ENCODE measurements at places on chromosomes 16 and 17.

DNA sequence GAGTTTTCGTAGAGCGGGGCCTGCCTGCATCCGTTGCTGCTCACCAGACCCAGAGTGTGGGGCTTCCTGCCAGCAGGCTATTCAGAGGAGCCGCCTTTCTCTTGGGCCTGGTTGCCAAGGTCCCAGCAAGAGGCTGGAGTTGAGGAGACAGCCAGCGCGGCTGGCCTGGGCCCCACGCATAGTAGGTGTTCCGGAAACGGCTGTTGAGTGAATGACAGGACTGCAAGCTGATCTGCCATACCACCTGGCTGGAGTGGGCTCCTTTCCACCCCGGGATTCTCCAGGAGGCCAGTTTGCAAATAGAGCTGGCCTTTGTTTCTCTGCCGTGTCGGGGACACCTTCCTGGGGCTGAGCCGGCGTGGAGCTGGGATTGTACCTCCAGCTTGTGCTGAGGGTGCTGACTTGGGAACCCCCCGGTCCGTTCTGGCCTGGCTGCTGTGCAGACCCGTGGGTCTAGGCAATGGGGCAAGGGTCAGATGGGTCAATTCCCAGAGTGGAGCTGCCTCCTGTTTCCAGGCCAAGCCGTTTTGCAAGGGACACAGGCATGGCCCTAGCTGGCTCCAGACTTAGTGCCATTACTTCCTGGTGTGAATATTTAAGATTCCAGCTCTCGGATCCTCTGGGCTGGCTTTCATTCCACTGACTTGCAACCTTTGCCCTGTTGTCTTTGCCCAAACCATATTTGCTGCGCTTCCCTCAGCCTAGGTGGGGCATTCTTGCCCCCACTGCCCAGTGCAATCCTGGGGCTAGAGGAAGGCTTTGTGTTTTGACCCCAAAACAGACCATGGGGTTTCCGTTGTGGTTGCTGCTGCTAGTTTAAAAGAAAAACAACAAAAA lies 68.8 kb downstream of the CMIP start:
- no peak for DNase-seq

DNA sequence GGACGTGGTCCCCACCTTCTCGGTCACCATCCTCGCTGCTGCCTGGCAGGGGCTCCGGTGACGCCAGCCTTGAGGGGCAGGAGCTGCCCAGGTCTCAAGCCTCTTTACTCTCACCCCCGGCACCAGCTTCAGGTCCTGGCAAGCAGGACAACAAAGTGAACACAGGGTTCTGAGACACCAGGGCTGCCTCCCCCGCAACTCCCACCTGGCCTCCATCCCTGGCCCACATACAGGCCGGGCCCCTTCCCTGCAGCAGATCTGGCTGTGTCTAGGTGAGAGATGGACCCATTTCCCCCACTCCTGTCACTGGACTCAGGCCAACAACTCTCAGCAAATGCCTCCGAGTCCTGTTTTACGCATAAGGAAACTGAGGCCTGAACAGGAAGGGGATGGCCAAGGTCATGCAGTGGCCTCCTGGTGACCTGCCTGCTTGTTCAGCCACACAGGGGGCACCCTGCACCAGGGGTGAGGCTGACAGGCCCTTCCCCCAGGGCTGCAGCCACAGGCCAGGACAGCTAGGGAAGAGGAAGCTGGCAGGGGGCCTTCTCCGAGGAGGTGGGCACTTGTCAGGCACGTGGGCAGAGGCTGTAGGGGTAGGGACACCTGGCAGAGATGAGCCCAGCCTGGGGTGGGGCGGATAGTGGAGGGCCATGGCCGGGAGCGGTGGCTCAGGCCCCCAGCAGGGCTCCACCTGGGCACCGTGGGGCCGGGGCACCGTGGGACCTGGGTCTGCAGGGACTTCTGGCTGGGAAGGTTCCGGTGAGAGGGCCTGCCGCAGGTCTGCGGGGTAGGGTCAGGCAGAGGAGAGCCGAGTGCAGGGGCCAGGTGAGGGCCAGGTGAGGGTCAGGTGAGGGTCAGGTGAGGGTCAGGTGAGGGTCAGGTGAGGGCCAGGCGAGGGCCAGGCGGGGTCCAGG lies 46.7 kb upstream of the PVALEF start:
- DNase-seq: no peak

GRCh38 chr17:7017827-7018200 lies 5.0 kb upstream of the BCL6B start:
- no peak for DNase-seq

DNA sequence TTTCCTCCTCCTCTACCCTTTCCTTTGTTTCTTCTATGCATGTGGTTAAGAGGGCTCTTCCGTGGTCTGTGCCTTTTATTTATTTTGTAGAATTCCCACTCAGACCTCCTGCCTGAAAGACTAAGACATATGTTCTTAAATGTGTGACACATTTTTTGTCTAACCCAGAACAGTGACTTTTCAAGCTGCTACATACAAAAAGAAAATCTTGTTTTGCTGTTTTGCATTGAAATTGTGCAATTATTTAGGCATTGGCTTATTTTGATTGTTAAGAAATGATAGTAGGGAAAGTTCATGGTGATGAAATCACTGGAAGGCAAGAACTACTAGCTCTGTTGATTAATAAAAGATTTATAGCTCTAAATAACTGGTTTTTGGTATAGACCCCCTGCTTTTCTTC lies 76.8 kb downstream of the TUBD1 start:
- no peak for DNase-seq

GRCh38 chr16:89983536-89983935 lies 35.0 kb downstream of the DEF8 start:
- DNase-seq: no peak

GRCh38 chr17:77959126-77959925 lies 823 bp downstream of the TNRC6C start:
- DNase-seq: peak; percentile 29

- no peak for DNase-seq
Observed at GRCh38 chr17:6571452-6571781, 15.1 kb upstream of the PITPNM3 start.

- no peak for DNase-seq
Observed at GRCh38 chr16:57098188-57098841, 5.9 kb downstream of the CPNE2 start.

GRCh38 chr16:27642756-27643155 lies 92.8 kb downstream of the KATNIP start:
- DNase-seq: no peak

- no peak for DNase-seq
Observed at GRCh38 chr16:81500833-81501521, 56.4 kb downstream of the CMIP start.

DNA sequence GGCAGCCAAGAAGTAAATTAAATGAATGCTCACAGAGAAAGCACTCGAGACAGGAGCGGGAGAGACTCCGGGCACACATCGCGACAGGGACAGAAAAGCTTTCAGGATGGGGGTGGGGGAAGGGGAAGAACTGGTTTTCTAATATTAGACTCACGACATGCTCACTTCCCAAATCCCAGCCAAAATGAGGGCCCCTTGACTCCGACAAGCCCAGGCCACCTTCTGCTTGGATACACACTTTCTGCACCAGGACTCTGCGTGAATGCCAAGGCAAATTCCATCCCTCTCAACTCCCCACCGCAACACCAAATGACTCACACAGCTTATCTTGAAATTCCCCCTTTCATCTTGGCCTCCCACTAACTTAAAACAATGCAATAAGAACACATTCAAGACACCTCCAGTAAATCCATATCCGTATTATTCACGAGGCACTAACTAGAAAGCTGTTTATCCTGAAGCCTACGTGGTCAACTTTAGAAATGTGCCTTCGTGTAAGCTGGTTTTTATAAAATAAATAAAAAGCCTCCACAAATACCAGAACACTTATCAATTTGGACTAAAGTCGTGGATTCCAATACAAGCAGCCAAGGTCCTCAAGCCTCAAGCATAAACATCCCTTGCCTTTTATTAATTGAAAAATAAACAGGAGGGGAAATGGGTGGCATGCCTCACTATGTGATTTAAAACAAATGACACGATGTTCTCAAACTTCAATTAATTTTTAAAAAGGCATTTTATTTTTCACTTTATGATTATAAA lies 46.1 kb downstream of the NXN start:
- no peak for DNase-seq

GRCh38 chr17:4766201-4766600 lies 5.5 kb upstream of the TM4SF5 start:
- DNase-seq: no peak

DNA sequence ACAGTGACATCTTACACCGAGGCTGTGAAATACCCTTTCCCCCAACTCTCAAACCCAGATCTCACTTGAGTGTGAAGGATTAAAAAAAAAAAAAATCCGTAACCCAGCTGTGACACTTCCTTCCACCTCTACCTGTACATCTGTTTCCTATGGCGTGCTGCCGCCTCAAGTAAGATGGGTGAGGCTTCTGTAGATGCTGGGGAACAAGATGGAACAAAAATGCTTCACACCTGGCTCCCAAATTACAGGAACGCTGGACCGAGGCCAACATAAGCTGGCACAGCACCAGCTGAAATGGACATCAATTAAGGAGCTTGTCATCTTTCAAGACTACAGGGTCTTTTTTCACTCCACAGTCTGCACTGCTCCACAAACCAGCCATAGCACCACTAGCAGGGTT lies 95.9 kb downstream of the HIC1 start:
- no peak for DNase-seq

- DNase-seq: no peak
Observed at GRCh38 chr16:66551788-66552285, 539 bp upstream of the CKLF start.

DNA sequence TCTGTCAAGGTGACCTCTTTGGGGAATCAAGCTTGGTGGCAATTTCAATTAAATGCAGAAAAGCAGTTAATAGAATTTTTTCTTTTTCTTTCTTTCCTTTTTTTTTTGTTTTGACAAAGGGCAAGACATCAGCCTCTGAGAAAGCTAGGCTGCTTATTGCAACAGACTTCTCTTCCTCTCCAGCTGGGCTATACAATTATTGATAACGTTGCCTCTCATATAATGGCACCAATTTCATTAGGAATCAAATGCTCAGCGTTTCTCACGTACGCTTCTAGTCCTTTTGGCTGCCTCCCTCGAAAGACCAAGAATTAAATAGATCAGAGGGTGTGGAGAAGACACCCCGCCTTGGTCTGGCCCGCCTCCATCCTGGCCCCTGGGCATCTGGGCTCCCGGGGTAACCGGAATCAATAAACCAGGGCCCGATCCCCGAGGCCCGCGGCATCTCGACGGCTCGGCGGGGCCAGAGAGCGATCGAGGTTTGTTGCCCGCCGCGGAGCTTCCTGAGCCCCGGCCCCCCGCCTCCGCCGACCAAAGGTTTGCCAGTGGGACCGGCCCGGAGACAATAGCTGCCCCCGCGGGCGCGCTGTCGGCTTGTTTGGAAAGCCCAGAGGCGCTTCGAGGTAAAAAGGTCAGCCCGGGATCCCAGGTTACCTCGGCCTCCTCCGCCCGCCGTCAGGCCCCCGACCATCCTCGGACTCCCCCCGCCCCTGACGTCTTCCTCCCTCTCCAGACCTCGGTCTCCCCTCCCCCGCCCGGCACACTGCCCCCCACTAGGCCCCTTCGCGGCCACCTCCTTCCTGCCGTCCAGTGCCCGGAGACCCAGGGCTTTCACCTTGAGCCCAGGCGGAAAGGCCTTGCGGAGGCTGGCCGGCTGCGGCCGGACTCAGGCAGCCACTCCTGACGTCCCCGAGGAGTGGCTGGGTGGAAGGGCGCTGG lies 3.9 kb downstream of the HOXB1 start:
- DNase-seq: no peak

DNA sequence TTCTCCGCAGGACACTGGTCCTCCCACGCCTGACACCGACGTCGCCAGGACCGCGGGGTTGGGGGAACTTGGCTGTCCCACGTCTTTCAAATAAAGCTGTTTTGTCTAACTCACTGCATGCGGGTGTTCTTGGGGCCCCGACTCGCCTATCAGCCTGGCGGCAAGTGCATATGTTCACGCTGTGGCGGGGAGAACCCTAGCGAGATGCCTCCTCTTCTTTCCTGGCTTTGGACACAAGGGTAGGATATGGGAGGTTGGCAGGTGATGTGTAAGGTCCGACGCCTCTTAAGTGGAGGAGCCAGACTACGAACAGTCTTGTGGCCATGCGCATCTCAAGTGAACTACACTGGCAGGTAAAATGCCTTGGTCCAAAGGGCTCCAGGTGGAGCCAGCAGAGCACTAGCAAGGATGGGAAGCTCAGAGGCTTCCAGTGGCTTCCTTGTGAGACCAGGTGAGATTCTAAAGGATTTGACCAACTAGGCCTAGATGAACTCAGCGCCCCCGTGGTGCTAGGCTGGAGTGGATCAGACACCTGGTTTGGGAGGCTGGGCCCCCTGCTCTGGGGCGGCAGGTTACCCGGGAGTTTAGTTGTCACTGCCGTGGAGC lies 873 bp upstream of the RPS2 start:
- DNase-seq: no peak

- DNase-seq: no peak
Observed at GRCh38 chr17:79180358-79181005, 105.9 kb downstream of the ENGASE start.

DNA sequence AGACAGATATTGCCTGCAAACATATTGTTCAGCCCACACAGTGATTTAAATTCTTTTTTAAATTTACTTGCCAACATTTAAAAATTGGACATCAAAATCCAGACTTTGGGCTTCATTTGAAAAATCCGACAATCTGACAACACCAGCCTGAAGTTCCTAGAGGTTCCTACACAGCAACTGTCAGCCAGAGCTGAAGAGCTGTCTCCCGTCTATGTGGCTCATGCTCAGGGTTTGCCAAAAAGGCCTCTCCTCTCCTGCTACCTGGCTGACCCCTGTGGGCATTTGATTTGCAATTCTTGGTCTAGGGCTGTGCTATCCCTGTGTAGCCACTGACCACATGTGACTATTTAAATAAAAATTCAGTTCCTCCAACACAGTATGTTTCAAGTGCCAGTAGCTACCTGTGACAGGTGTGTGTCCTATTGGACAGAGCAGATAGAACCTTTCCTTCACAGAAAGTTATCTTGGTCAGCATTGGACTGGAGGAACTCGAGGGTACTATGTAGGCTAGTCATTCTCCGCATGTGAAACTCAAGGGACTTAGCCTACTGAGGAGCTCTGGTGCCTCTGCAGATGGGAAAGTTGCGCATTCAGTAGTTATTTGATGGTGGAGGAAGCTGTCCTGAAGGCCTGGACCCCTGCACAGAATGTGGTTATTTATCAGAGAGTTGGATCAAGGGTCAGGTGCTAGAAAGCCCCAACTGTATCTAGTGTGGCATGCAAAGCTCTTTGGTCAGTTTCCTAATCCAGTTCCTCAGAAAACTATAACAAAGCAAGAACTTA lies 2.7 kb downstream of the LYRM1 start:
- DNase-seq: no peak

GRCh38 chr17:29024316-29024952 lies 18.5 kb upstream of the PIPOX start:
- DNase-seq: no peak

DNA sequence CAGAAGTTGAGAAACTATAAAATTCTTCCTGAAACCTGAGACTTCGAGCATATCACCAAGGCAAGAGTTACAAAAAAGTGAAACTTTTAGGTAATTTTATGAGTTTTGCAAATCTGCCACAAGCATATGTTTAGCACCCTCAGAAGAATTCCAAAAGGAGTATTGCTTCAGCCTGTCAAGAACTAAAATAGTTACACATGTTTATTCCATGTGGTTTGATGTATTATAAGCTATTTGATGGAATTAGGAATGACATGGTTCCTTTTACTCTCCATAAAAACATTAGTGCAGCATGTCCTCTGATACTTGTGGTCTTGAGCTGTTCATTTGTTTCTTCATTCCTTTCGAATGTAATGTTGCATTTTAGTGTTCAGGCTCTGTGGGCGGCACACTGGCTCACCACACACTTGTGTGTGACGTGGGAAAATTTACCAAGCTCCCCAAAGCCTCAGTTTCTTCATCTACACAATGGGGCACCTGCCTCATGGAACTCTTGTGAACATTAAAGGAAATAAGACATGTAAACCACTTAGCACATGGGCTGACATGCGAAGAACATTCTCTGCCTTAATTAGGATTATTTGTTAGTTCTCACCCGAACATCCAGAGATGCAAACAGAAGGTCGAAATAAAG lies 204.2 kb upstream of the FOXF1 start:
- no peak for DNase-seq
